ENCODE measurements at places on chromosomes 5 and 9. TPM values are rescaled to one million over a fixed set of nuclear protein-coding genes. Genes with fewer than 3 reads are reported as not detected.

DNA sequence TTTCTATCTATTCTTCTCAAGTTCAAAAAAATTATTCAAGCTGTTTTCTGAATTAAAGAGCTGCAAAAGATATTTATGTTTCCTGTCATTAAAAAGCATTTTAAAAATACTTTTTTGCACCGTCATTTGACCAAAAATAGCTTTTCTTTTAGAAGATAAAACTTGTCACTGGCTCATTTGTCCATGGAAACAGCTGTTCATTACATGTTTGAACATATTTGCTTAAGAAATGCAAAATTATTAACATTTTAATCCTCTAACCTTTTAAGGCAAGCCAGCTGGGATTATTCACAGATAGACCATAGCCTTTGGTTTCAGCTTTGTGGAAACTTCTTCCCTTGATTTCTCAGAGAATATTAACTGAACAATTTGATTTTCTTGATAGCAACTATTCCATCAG, 393.9 kb downstream of the TUSC1 start:
- no peaks in the 10 kb centered on the region for H3K27me3 ChIP-seq
- no peaks in the 10 kb centered on the region for H3K36me3 ChIP-seq
- H3K4me1 ChIP-seq, result no peaks in the 10 kb centered on the region
- H3K27ac ChIP-seq, result no peak overlapping the region
- H3K4me3 ChIP-seq, result no peak overlapping the region

DNA sequence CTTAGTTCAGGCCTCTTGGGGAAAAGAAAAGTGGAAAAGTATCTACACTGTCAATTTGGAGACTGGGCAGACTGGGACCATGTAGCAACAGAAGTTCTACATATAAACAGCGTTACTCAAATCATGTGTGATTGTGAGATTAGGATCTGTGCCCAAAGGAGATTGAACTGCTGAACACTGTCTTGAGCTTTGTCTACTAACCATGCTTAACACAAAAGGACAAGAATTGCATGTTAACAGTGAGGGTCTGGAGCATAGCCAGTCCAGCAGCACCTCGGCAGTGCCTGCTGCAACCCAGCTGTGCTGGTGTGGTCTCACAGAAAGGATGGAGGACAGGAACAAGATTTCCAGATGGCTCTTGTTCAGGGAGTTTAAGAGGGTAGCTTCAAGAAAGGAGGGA, 5.7 kb downstream of the PAM start:
- H3K27me3 ChIP-seq, result no peaks in the 10 kb centered on the region
- H3K27ac ChIP-seq, result peak overlapping the region; percentile 72
- peak overlapping the region; percentile 45 for H3K4me3 ChIP-seq
- H3K4me1 ChIP-seq, result peaks cover 82% of the 10 kb centered on the region
- H3K36me3 ChIP-seq, result peaks cover 21% of the 10 kb centered on the region
- no peak for DNase-seq

- DNase-seq, result no peak
- H3K4me1 ChIP-seq, result no peaks in the 10 kb centered on the region
- no peak overlapping the region for H3K27ac ChIP-seq
- H3K27me3 ChIP-seq, result no peaks in the 10 kb centered on the region
Measured at GRCh38 chr5:130978475-130978874, 186.6 kb downstream of the HINT1 start.

Gene SAXO1
- not detected for total RNA-seq

Gene IL3
- 94.6 TPM for total RNA-seq

DNA sequence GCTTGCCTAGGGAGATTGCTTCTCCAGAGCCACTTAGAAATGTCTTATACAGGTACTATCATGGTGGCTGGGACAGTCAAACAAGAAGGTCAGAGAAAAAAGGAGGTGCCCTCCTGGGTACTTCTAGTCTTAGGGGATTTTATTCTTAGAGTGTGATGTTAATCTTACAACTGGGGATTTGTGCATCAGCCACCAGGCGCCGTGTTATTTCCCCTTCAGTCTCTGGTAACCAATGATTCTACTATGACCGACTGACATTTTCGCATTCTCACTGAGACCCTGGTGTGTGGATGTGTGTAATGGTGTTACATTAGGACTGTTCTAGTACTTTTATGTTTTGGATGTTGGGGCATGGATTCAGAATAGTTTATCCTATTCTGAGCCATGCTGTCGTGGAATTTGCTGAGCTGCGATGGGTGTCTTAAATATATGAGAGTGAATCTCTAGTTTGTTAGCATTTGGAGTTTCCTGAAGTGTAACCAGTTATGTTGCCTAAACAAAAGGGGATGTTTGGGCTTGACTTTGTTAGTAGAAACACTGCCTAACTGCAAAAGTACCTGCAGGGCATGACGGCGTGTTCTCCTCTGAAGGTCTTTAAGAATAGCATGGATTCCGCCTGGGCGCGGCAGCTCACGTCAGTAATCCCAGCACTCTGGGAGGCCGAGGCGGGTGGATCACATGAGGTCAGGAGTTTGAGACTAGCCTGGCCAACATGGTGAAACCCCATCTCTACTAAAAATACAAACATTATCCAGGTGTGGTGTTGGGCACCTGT, 175.2 kb upstream of the DAP start:
- no peaks in the 10 kb centered on the region for H3K27me3 ChIP-seq
- no peaks in the 10 kb centered on the region for H3K36me3 ChIP-seq
- H3K4me3 ChIP-seq, result no peak overlapping the region
- H3K27ac ChIP-seq, result no peak overlapping the region
- no peak for DNase-seq

GRCh38 chr5:124923131-124923530, 176.7 kb upstream of the ZNF608 start:
- H3K27me3 ChIP-seq, result no peaks in the 10 kb centered on the region
- no peaks in the 10 kb centered on the region for H3K36me3 ChIP-seq
- no peaks in the 10 kb centered on the region for H3K4me1 ChIP-seq
- no peak for DNase-seq

DNA sequence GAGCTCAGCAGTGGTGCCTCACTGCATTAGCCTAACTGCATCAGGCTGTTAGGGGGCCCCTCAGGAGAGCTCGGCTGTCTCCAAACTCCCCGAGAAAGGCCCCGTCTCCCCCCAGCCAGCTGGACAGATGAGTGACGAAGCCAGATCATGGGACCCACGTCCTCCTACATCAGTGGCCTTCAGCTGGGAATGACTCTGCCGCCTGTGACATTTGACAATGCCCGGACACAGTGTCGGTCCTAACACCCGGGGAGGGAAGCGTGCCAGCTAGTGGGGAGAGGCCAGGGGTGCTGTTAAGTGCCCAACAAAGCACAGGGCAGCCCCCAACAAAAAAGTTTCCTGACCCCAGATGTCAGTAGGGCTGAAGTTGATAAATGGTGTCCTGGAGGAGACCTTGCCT, 375.2 kb upstream of the IRX2 start:
- no peaks in the 10 kb centered on the region for H3K27me3 ChIP-seq
- no peak overlapping the region for H3K27ac ChIP-seq
- no peak for DNase-seq
- H3K4me3 ChIP-seq, result no peak overlapping the region
- H3K4me1 ChIP-seq, result no peaks in the 10 kb centered on the region

GRCh38 chr9:8114826-8115225, 315.2 kb upstream of the DMAC1 start:
- H3K27me3 ChIP-seq, result no peaks in the 10 kb centered on the region
- peaks cover 2% of the 10 kb centered on the region for H3K36me3 ChIP-seq
- peaks cover 11% of the 10 kb centered on the region for H3K4me1 ChIP-seq
- no peak overlapping the region for H3K27ac ChIP-seq
- DNase-seq, result no peak

DNA sequence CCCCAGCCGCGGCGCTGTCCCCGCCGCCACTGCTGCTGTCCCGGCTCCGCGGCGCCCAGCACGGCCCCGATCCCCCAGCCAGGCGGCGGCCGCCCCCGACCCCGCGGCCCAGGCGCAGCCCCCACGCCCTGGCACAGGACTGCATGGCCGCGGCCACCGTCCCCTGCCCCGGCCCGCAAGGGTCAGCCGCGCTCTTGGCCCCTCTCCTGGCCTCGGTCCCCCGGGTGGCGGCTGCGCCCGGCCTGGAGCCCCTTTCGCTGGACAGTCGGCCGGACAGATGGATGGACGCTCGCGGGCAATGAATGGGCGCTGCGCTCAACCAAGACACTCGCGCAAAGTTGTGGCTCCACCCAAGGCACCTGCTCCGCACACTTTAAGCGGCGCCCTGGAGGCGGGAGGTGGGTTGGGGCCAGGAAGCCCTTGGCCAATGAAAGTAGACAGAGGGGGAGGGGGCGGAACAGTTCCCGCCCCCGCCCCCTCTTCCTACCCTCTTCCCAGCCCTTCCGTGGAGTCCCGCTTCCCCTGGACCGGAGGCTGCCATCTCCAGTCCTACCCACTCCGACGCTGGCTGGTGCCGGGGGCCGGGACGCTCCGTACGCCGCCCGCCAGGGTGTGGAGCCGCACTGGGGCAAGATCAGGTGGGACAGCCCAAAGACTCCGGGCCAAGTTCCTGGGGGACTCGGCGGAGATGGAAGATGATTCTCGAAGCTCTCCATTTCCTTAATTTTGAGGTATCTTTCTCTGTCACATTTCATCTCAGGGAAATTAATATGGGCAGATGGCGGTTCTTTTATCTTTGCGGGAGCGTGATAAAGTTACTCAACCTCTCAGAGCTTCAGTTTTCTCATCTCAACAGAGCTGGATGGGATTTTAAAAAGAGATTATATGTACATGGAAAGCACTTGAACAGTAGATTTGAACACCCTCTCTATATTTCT, at the start of gene GLDC:
TSS of gene GLDC (minus strand) at position 375 of the 938 bp plus-strand sequence. CDS start at position 145, 230 bp downstream.
- peak within 1 kb of the TSS; percentile 59 for H3K27ac ChIP-seq
- H3K27me3 ChIP-seq, result peaks cover 63% of the 10 kb centered on the region
- DNase-seq, result peak; percentile 20

DNA sequence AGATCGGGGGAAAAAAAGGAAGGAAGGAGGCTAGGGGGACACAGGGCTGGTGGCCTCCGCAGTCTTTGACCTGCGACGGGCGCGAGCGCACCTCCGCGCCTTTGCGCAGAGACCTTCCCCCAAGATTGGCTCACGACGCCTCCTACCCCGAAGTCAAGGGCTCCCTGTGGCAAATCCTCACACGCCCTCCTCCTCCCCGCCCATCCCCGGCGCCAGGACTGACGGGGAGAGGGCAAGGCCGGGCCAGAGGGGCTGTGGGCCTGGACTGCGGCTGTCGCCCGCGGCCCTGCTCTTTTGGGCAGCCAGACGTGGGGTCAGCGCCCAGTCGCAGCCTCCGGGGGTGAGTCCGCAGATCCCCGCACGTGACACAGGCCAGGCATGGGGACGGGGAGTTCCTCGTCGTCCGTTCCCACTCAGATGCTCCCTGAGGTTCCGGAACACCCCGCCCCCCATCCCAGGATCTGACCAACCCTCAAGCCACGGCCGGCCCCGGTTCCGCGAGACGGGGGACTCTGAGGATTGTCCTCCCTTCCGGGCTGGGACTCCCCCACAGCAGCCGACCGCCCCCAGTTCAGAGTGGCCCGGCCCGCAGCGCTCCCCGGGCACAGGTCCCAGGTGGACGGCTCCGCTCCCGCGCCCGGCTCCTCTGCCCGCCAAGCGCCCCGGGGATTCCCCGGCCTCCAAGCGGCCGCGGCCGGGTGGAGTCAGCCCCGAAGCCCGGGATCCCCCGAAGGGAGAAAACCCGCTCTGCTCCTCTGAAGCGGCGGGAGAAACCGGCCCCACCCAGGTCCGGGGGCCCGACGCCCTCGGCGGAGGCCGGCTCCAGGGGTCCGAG, 543 bp upstream of the ANKRD33B start:
- peaks cover 25% of the 10 kb centered on the region for H3K27me3 ChIP-seq
- DNase-seq, result peak; percentile 58
- peak overlapping the region; percentile 60 for H3K4me3 ChIP-seq
- H3K27ac ChIP-seq, result no peak overlapping the region

Gene PAEP
- total RNA-seq, result not detected

DNA sequence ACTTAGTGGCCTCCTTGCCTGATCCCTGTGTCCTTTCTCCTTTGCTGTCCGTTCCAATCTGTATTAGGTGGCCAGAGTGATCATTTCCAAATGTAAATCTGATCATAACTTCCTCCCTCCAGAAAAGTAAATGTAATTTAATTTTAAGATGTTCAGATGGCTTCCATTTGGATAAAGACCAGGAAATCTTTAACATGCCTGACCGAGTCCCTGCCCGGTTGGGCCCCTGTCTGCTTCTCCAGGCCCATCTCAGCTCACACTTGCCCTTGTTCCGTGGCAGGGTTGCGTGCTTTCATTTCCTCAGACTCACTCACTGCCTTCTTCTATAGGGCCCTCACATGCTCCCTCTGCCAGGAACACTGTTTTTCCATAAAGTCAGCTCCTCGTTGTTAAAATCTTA, 7.6 kb downstream of the MAP3K1 start:
- peak overlapping the region; percentile 0 for H3K4me3 ChIP-seq
- DNase-seq, result no peak
- H3K27me3 ChIP-seq, result no peaks in the 10 kb centered on the region
- H3K4me1 ChIP-seq, result peaks cover 81% of the 10 kb centered on the region
- peaks cover 22% of the 10 kb centered on the region for H3K36me3 ChIP-seq

GRCh38 chr5:76468635-76469425, 65.7 kb downstream of the IQGAP2 start:
- no peak for DNase-seq
- peak overlapping the region; percentile 29 for H3K27ac ChIP-seq
- H3K4me3 ChIP-seq, result no peak overlapping the region

DNA sequence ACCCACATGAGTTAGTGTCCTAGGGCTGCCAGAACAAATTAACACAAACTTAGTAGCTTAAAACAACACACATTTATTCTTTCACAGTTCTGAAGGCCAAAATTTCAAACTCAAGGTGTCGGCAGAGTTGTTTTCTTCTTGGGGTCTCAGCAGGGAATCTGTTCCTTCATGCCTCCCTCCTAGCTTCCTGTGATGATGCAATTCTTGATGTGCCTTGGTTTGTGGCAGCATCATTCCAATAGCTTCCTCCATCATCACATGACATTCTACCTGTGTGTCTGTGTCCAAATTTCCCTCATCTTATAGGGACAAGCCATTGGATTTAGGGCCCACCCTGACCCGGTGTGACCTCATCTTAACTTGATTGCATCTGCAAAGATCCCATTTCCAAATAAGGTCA, 12.2 kb upstream of the SLC25A48 start:
- H3K27ac ChIP-seq, result no peak overlapping the region
- H3K4me3 ChIP-seq, result no peak overlapping the region
- H3K36me3 ChIP-seq, result no peaks in the 10 kb centered on the region
- peaks cover 9% of the 10 kb centered on the region for H3K27me3 ChIP-seq
- DNase-seq, result no peak

Gene C6
- total RNA-seq, result not detected

DNA sequence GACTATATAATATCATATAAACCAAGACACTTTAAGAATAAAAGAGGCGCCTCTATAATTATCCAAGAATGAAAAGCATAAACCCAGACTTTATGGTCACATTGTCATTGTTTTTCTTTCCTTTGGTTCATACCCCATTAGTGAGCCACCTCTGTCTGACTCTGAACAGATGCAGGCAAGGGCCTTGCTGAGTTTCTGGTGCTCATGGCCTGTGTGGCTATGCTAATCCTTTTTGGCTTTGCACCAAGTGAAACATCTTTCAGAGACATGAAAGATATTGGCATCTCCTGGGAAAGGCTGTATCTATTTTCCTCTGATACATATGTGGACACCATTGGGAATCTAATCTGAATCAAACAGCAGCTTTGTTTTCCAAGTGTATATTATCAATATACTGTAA, 222.5 kb downstream of the CHSY3 start:
- H3K4me3 ChIP-seq, result no peak overlapping the region
- H3K36me3 ChIP-seq, result no peaks in the 10 kb centered on the region
- no peaks in the 10 kb centered on the region for H3K27me3 ChIP-seq
- no peak for DNase-seq

- no peaks in the 10 kb centered on the region for H3K36me3 ChIP-seq
- H3K27me3 ChIP-seq, result no peaks in the 10 kb centered on the region
- no peak overlapping the region for H3K4me3 ChIP-seq
- DNase-seq, result no peak
- H3K27ac ChIP-seq, result no peak overlapping the region
Measured at GRCh38 chr9:80547613-80548012, 975.8 kb downstream of the TLE4 start.

Data from activated T-helper 1 cell treated with anti-CD3 and anti-CD28 coated beads, Interleukin-12 subunit alpha, Interleukin-12 subunit beta, Interleukin-2, Interleukin-4 antibody, amounts not matched to agents 30 ng/mL and 10 ng/mL and 1 ng/mL, durations not matched to agents 14 hours and 24 hours and 36 hours (primary cell).